Tongue (tissue), 3 donors: ENCODE measurements at places on chromosomes 5 and 9.
A peak's percentile ranks its signal among the peaks of the same experiment; 100 is the strongest.

- no peak for DNase-seq
These were observed 62.8 kb downstream of the INSYN2B start for GRCh38 chr5:169917500-169917899.

DNA sequence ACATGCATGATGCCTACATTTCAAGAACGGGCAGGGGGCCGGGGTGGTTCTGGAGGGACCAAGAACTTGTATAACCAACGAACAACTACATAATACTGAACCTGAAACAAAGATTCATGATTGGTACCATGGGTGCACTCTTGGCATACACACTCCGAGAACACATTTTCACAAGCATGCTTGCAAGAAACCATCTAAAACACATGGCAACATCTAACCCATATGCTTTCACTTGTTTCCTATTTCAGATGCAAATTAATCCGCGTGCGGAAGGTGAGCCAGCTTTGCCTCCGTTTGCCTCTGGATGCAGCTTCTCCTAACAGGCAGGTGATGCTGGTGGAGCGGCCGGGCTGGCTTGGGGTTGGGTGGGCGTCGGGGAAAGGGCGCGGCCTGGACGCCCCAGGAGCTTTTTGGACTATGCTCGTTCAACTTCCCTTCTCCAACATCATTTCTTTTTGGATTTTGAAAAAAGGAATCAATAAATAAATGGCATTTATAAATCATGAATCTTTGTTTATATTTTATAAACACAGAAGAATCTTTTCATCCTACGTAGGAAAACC is 12.5 kb upstream of the SEC16A start:
- DNase-seq, result no peak

- no peak for DNase-seq
These were observed 3.3 kb downstream of the MEF2C start for GRCh38 chr5:88879724-88880123.

GRCh38 chr5:126888175-126888574 is 111.2 kb downstream of the LMNB1 start:
- peak; percentile 59 for DNase-seq

GRCh38 chr5:158049459-158049858 is 190.5 kb upstream of the CLINT1 start:
- DNase-seq, result no peak

DNA sequence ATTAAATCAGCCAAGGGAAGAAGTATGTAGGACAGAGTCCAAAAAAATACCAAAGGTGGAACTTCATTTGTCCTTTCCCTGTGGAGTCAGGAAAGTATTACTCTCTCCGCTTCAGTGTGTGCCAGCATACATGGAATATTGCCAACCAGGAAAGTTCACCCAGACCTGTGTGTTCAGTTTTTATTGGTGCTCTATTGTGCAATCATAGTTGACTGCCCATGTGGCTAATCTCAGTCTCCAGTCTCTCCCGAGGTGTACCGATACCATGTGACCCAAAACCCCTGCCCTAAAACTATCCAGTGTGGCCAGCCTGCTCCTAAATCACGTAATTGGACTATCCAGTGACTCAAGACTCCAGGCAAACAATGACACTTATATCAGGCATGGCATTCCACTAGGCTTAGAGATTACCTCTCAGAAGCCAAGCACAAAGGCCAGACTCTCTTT is 38.8 kb downstream of the NFX1 start:
- no peak for DNase-seq

DNA sequence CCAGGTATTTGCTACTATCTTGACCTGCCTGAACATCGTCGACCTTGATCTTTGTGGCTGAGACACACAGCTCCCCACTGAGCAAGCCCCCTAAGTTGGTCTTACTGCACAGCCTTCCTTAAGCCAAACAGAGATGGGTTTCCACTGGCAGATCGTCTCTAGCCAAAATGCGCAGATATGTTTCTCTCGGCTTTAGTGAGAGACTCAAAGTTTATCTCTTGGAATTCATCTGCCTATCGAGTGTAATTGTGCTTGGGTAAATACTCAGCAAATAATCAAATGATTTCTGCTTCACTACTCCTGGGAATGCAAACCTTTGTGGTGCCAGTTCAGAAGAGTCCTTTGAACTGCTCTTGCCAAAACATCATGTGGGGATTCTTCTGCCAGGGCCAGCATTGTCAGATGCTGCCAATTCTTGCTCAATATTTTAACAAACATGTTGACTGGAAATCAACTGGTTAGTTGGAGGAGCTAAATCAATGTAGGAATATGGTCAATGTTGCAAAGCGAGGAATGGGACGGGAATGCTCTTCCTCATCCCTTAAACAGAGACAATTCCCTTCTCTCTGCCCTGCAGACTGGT is 141.2 kb upstream of the SLC28A3 start:
- no peak for DNase-seq

GRCh38 chr5:33978306-33978705 is 6.2 kb downstream of the SLC45A2 start:
- no peak for DNase-seq

DNA sequence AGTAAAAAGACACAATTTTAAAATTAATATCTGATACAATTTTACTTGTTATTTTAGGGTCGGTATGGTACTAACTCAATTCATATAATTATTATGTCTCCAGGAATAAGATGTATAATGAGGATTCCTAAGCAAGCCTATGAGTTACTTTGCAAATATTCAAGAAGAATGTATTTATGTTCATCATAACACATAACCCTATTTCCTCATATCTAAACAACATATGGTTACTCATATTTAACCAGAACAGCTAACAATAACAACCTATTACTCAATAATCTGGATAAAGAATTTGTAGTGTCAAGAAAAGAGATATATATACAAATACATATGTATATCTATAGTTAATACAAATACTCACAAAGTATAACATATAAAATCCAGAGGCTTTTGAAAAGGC is 285.9 kb downstream of the ARL15 start:
- no peak for DNase-seq

DNA sequence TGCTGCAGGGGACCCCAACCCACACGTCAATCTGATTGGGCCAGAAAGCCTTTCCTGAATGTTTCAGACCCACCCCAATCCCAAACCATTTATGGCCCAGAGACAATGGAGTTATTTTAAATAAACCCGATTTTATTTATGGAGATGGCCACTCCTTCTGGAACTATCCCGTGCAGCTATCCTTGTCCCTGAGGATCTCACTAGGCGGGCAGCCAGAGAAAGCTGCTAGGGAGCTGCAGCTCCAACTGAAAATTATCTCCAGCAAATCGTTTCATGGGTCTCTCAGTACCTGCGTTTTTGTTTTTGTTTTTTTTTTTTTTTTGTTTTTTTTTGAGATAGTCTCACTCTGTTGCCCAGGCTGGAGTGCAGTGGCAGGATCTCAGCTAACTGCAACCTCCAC is 23.0 kb downstream of the C1QTNF2 start:
- DNase-seq, result peak; percentile 52

DNA sequence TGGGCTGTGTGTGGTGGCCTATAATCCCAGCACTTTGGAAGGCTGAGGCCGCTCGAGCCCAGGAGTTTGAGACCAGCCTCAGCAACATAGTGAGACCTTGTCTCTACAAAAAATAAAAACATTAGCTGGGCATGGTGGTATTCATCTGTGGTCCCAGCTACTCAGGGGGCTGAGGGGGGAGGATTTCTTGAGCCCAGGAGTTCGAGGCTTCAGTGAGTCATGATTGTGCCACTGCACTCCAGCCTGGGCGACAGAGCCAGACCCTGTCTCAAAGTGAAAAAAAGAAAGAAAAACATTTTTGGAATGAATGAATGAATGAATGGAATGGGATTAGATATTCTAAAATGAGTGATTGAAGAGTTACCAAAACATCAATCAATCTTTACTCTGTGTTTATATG is 85.8 kb downstream of the FGF1 start:
- DNase-seq, result no peak

DNA sequence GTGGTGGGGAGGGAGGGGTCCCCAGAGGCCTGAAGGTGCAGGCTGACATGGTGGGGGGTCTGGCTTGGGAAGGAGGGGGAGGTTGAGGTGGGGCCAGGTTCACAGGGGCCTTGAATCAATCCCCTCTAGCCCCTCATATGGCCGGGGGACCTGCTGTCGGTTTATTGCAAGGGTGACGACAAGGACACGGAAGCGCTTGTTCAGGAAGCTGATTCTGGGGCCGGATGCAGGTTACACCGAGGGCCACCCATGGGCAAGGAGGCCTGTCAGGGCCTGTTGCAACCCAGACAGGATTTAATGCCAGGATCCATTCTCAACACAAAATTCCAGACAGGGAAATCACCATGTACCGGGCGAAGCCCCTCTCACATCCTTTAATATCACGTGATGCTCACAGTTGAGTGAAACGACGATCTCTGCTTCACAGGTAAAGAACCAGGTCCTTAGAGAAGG is 41.6 kb upstream of the SYNPO start:
- DNase-seq, result no peak
